Gastrocnemius medialis (tissue), 4 donors: ENCODE measurements at places on chromosomes 5 and 9.

DNA sequence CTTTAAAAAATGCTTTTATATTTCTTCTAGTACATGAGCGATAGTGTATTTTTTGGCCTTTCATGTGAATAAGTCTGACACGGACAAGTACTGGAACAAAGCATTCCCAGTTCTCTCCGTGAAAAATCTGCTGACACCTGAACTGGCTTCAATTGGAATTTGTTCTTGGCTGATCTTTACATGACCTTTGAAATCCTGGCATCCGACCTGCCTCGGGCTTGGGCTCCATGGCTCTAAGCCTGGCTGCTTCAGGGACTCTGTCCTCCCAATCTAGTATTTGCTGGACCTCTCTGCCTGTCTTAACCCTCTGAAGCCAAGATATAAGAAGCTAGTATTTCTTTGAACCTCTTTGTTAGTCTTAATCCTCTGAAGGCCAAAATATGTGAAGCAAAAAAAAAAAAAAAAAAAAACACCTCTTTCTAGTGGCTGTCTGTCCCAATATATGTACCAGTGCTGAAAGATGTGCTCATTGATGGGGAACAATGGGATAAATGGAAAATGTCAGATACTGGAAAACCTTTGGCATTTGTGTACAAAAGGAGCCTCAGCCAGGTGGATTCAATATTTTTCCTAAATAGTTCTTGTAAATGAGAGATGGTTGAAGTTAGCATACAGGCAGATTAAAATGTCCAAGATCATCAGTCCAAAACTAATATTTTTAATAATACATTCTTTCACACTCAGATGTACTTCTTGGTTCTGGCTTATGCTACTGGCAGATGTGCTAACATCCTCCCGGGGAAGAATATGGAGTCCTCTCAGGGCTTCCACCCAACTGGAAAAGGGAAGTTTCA lies 470.6 kb downstream of the TUSC1 start:
- no peaks in the 10 kb centered on the region for H3K36me3 ChIP-seq
- no peak overlapping the region for H3K4me3 ChIP-seq
- DNase-seq, result no peak
- H3K27me3 ChIP-seq, result no peaks in the 10 kb centered on the region

GRCh38 chr5:61808091-61808490 lies 476.0 kb downstream of the ZSWIM6 start:
- no peaks in the 10 kb centered on the region for H3K36me3 ChIP-seq
- DNase-seq, result no peak
- no peaks in the 10 kb centered on the region for H3K27me3 ChIP-seq
- H3K4me3 ChIP-seq, result no peak overlapping the region

- H3K4me3 ChIP-seq, result no peak overlapping the region
- no peaks in the 10 kb centered on the region for H3K4me1 ChIP-seq
- no peak for DNase-seq
- H3K36me3 ChIP-seq, result peaks cover 15% of the 10 kb centered on the region
- H3K27me3 ChIP-seq, result no peaks in the 10 kb centered on the region
- H3K27ac ChIP-seq, result no peak overlapping the region
Measured at GRCh38 chr9:126411948-126412284, 85.3 kb downstream of the MVB12B start.

DNA sequence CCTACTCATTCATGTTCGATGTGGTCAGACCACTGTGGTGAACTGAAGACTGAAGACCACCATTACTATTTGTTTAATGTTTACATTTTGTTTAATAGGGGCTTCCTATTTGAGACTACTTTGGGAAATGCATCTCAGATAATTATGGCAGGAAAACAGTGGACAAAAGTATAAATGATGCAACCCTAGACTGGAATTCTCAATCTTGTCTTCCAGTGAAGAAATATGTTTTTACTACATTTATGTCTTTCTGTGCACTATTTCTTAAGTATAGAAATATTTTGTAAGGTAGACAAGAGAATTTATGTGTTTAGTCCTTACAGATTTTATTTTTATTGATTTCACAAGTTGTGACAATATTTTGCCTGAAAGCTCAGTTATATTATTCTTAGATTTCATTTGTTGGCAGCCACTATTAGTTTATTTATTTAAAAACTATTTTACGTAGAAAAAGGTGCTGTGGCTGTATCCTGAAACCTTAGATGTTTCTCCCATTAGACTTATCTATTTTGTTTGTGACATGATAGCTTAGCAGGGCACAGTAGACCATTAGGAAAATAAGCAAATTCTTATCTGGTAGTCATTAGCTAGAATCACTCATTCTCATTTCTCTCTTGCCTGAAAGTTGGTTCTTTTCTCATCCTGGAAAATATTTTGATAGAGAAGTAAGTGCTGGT lies 39.4 kb upstream of the MRPS30 start:
- DNase-seq, result no peak
- no peak overlapping the region for H3K27ac ChIP-seq
- H3K27me3 ChIP-seq, result no peaks in the 10 kb centered on the region
- no peaks in the 10 kb centered on the region for H3K36me3 ChIP-seq

DNA sequence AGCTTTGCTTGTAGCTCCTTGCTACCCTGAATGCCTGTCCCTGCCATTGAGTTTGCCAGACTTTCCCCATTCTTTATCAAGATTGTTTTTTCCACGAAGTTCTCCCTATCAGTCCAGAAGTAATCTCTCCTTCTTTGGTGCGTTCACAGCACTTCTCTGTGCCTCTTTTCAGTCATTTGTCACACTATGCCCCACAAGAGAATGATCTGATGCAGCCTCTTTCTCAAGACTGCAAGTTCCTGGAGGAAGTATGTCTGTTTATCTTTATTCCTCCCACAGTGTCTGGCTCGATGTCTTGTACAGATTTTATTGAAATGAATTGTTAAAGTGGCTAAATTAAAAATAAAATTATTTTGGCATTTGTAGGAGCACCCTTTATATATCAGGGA lies 99.3 kb downstream of the CCDC192 start:
- H3K4me3 ChIP-seq, result no peak overlapping the region
- no peaks in the 10 kb centered on the region for H3K27me3 ChIP-seq

- H3K36me3 ChIP-seq, result no peaks in the 10 kb centered on the region
- DNase-seq, result no peak
- no peak overlapping the region for H3K4me3 ChIP-seq
- H3K4me1 ChIP-seq, result peaks cover 7% of the 10 kb centered on the region
- H3K27me3 ChIP-seq, result no peaks in the 10 kb centered on the region
Measured at GRCh38 chr9:99803694-99804093, 18.0 kb upstream of the NR4A3 start.

- DNase-seq, result no peak
- no peaks in the 10 kb centered on the region for H3K27me3 ChIP-seq
- H3K36me3 ChIP-seq, result no peaks in the 10 kb centered on the region
- H3K4me1 ChIP-seq, result no peaks in the 10 kb centered on the region
- H3K4me3 ChIP-seq, result no peak overlapping the region
Measured at GRCh38 chr5:163915481-163915961, 410.1 kb downstream of the MAT2B start.

- H3K4me3 ChIP-seq, result no peak overlapping the region
- H3K27ac ChIP-seq, result no peak overlapping the region
Measured at GRCh38 chr5:180642181-180642775, 7.1 kb downstream of the FLT4 start.

DNA sequence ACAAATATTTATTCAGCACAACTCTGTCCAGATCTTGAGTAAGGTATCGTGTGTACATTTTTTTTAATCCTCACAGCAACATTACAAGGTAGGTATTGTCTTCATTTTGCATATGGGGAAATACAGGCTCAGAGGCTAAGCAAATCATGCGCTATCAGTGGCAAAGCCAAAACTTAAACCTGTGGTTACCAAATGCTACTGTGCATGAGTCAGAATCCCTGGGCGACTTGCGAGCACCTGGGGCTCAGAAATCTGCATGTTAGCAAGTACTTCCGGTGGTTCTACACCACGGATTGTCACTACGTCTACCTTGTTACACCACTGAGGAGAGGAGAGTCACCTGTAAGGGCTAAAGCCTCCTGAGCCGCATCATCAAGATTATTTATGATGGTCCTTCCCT lies 21.3 kb downstream of the C5orf58 start:
- no peaks in the 10 kb centered on the region for H3K36me3 ChIP-seq
- H3K4me3 ChIP-seq, result no peak overlapping the region
- no peaks in the 10 kb centered on the region for H3K4me1 ChIP-seq
- H3K27me3 ChIP-seq, result no peaks in the 10 kb centered on the region
- H3K27ac ChIP-seq, result no peak overlapping the region
- no peak for DNase-seq

GRCh38 chr5:29208024-29208423 lies 1985.5 kb upstream of the CDH6 start:
- no peaks in the 10 kb centered on the region for H3K4me1 ChIP-seq
- no peak overlapping the region for H3K4me3 ChIP-seq
- no peak overlapping the region for H3K27ac ChIP-seq
- H3K36me3 ChIP-seq, result no peaks in the 10 kb centered on the region
- no peaks in the 10 kb centered on the region for H3K27me3 ChIP-seq

DNA sequence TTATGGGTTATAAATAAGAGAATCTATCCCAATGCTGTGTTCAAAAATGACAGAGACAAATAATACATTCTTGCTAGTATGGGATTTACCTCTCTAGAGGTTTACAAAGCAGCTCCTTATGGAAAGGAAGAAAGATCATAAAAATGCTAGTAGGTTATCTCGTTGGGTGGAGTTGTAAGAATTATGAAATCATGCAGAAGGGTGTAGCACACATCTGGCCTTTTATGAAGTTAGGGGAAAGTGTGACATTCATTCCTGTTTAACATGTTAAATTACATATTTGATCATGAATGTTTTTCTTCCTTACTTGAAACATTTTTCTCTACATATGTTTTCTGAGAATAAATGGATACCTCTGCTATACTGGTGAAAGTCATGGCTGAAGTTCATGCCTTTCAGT lies 414.2 kb downstream of the SH3GL2 start:
- no peak for DNase-seq
- no peaks in the 10 kb centered on the region for H3K27me3 ChIP-seq
- H3K27ac ChIP-seq, result no peak overlapping the region
- no peaks in the 10 kb centered on the region for H3K36me3 ChIP-seq
- no peak overlapping the region for H3K4me3 ChIP-seq

DNA sequence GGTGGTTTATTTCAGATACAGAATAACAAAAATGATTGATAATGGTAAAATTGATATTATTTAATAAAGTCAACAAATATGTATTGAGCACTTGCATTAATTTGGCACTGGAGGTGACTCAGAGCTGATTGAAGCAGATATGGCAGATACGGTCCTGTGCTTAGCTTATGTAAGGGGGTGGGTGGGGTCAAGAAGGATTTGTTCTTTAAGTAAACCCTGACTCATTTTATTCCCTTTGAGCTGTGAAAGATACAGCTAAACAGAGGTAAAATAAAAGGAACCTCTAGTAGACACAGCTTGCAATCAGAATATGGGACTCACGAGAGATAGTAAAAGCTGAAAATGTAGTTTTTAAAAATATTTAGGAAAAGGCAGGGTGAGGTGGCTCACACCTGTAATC lies 201.3 kb upstream of the CLINT1 start:
- H3K27ac ChIP-seq, result no peak overlapping the region
- DNase-seq, result no peak
- H3K36me3 ChIP-seq, result no peaks in the 10 kb centered on the region
- H3K4me3 ChIP-seq, result no peak overlapping the region

DNA sequence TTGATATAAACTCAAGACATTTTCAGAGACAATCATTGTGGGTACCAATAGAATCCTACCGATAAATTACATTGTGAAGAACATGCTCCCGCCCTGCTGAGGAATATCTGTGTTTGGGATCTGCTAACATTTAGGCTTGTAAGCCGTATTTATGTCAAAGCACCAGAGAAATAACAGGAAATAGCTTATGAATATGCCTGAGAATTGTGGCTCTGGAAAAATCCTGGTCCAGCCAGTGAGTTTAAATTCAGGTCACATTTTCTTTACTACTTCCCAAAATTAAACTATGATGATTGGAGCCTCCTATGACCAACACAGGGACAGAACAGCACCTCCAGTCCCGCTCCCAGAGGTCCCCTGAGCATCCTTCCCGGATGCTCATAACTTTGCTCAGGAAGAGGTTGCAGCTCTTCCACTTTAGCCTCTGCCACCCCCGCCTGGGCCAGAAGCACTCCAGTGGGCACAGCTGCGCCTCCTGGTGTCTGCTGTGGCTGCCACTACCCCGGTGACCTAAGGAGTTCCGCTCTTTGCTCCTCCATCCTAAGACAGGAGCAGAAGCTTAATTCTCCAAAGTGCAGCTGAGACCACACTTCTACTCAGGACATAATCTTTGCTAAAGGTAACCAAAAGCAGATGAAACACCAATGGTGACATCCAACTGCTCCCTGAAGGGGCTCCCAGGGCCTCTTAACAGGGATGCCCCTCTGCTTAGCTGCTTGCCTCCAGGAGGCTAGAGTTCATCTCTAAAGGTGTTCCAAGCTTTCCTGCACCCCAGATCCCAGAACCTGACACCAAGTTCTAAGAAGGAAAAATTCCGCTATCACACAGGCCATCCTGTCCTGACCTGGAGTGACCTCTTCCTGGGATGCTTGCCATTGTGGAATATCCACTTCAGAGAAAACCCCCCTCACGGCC lies 58.8 kb downstream of the SLC1A1 start:
- H3K4me1 ChIP-seq, result peaks cover 4% of the 10 kb centered on the region
